MV-4-11 (cell line): ENCODE measurements at places on chromosomes 7 and 10.

GRCh38 chr10:21523557-21524008, 1.9 kb downstream of the SKIDA1 start:
- no peak for DNase-seq

DNA sequence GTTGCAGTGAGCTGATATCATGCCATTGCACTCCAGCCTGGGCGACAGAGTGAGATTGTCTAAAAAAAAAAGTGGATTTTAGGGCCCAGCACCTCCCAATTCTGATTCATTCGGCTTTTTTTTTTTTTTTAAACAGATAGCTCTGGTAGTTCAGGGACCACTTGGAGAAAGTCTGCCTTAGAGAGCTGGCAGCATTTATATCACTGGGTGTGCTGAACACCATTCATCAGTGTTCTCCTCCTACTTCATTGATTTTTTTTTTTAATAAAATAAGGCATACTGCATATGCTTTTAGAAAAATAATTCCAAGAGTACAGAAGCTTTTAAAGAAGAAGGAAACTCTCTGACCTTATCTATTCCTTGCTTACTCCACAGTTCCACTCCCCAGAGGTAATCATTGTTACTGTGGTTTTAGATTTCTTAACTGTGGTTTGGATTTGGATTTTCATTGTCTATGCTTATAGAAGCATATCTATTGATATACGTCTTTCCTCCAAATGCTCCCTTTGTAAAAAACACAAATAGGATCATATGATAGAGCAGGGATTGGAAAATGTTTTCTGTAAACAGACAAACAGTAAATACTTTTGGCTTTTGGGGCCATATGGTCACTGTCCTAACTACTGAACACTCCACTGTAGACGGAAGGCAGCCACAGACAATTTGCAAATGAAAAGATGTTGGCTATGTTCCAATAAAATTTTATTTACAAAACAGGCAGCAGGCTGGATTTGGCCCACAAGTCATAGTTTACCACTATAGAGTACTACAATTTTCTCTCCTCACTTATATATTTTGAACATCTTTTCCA, 21.1 kb upstream of the SAR1A start:
- DNase-seq = no peak

DNA sequence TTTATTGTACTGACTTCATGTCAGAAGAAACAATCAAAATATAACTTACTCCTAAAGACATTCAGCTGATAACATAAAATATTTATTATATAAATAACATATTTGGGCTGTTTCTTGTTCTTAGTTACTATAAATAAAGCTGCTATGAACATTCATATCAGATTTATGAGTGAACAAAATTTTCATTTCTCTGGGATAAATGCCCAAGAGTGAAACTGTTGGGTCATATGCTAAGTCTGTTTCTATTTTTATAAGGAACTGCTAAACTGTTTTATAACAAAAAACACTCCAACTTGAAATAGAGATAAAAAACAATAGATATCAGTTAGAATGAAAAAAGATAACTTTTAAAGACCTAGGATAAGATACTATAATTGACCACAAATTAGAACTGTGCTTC, 26.5 kb upstream of the CC2D2B start:
- DNase-seq = no peak

DNA sequence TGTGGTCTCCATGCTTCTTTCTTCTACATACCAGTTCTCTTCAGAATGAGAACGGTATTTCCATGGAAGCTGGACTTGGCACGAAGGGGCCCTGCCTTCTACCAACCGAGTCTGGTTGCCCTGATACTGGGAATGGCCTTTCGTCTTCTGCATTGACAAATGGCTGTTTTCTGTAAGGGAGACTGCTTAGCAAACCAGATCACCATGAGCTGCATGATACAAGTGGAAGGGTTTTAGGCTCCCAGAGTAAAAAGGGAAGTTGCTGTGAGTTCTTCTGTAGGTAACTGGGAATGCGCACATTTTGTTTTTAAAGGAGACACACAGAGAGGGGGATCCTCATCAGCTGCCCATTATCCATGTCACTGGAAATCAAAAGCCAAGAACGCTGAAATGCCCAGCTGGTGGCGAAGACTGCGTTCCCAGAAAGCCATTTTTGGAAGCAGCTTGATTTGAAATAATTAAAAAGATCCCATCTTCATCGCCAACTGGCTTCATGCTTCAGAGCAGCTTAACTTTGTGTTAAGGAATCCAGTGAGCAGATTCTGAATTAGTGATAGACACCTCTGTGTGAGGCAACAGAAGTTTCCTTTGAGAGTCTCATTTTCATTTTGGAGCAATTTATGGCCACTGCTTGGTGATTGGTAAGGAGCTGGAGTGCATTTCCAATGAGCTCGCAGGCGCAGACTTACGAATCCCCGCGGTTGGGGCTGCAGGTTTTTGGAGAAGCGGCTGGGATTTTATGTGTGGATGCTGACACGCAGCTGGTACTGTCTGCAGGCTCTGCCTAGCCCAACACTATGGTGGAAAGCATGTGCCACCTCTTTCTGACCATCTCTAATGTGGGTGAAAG, 672.7 kb upstream of the FOXK1 start:
- DNase-seq = no peak

DNA sequence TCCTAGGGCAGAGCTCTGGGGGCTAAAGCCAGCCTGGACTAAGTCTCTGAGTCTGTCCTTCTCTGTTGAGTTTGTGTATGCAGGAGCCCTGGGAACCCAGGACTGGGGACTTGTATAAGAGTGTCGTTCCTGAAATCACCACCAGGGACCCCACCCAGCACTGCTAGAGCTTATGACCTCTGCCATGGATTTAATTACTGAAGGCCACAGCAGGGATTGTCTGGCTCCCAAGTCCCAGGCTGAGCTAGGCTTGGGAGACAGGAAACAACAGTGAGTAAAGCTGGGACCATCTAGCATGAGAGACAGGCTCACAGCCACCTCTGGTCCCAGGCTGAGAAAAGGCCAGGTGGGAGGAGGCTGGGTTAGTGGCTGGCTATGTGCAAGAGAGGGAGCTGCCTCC, 1.4 kb upstream of the TSPAN15 start:
- DNase-seq = peak; percentile 53

DNA sequence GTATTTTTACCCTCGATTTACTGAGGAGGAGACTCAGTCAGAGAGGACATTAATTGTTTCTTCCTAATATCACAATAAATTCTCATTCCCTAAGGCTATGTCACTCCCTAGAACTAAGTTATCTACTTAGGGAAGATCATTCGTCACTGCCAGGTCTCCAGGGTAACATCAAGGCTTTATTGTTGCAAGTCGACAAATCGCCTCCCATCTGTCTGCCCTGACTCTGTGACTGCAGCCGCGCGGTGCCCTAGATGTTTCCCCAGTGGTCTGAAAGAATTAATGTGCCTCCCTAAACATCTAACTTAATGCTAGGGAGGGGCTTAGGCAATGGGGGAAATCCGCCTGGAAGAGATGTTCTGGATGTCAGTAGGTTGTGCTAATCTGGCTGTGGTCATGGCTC, 558.8 kb upstream of the C7orf33 start:
- DNase-seq = no peak

- DNase-seq = peak; percentile 54
These were observed 879 bp downstream of the NUDT5 start for GRCh38 chr10:12194752-12195271.

DNA sequence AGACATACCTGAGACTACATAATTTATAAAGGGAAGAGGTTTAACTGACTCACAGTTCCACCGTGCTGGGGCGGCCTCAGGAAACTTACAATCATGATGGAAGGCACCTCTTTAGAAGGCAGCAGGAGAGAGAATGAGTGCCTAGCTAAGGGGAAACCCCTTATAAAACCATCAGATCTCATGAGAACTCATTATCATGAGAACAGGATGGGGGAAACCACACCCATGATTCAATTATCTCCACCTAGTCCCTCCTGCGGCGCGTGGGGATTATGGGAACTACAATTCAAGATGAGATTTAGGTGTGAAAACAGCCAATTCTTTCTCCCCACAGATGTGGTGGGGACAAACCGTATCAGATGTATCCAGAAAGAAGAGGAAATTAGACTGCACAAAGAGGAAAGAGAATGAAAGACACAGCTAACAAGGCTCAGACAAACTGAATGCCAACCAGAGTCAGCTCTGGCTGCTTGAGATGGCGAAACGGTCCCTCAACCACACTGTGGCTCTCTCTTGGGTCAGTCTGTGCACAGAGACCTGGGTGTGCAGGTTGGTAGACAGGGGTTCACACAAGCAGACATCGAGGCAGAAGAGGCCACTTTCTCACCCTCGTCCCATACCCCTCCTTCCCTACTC, 375.6 kb downstream of the SFMBT2 start:
- no peak for DNase-seq
